ENCODE measurements at places on chromosomes 4 and X.

DNA sequence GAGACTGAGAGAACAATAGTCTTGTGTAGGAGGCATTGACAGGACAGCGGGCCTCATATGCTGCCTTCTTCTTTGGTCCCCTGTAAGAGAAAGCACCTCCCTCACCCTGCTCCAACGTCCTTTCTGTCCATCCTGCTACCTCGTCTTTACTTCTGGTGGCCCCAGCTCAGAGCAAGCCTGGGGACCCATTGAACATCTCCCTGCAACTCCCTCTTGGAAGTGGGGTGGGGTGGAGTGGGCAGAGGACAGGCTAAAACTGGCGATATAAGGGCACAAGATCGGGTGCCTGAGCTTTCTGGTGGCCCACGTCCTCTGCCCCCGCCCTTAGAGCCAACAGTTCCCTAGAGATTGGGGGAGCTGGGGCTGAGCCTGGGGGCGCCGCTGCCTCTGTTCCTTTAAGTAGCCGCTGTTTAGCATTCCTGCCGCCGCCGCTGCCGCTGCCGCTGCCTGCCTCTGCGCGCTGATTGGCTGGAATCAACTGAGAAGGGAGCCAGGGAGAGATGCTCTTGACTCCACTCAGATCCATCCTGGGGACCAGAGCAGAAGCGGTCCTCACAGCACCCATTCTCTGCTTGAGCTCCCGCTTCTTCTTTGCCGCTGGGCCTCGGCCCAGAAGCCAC is at the start of gene DLG3:
DLG3 (plus strand) TSS at position 510 of the 620 bp plus-strand sequence. CDS start 367 bp downstream, outside the sequence.
- peaks cover 7% of the 10 kb centered on the region for H3K27me3 ChIP-seq
- H3K4me3 ChIP-seq: peak within 1 kb of the TSS; percentile 7
- H3K4me1 ChIP-seq: peaks cover 5% of the 10 kb centered on the region
- H3K27ac ChIP-seq: no peak within 1 kb of the TSS
- H3K36me3 ChIP-seq: no peaks in the 10 kb centered on the region
- no peak for DNase-seq

DNA sequence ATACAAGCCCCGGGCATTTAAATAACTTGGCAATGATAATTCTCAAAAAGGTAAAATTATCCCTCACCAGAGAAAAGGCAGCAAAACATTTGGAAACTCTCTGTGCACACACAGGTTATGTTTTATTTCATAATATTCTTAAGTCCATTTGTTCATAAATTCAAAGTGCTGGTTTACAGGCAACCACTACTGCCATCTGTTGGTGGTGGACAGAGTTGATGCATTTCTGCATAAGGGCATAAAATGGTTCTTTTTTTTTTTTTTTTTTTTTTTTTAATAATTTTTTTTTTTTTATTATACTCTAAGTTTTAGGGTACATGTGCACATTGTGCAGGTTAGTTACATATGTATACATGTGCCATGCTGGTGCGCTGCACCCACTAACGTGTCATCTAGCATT is 31.5 kb upstream of the IL21 start:
- H3K27me3 ChIP-seq: no peaks in the 10 kb centered on the region
- H3K27ac ChIP-seq: no peak overlapping the region
- no peaks in the 10 kb centered on the region for H3K36me3 ChIP-seq
- H3K4me1 ChIP-seq: no peaks in the 10 kb centered on the region

DNA sequence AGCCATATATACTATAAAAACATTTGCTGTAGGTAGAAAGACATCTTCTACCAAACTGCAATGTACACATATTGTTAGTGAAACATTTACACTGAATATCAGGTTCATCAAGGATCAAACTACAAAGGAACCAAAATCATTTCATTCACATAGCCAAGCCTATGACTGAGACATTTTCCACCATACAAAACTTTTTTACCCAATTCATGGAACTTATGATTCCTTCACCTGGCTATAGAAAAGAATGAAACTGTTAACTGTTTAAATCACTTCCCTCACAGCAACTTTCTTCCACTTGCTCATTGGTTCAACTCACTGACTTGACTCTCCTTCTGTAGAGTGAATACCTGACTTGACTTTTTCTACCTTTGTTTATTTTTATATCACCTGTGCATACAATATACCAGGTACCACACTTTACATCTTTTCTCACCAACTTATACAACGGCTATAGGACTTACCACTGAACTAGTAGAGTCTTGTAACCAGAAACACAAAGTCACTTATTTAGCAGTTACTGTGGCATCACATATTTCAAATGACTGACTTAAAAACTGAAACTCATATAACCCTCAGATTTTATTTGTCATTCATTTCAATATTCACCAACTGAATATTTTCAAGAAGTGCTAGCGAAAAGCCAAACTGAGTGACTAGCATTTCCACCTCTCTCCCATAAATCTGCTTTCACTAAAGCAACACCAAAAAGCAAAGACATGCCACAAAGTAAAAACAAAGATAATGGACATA is 30.9 kb downstream of the CAMK2D start:
- peaks cover 6% of the 10 kb centered on the region for H3K4me1 ChIP-seq
- H3K4me3 ChIP-seq: no peak overlapping the region
- H3K36me3 ChIP-seq: no peaks in the 10 kb centered on the region
- no peak for DNase-seq
- no peak overlapping the region for H3K27ac ChIP-seq
- no peaks in the 10 kb centered on the region for H3K27me3 ChIP-seq

DNA sequence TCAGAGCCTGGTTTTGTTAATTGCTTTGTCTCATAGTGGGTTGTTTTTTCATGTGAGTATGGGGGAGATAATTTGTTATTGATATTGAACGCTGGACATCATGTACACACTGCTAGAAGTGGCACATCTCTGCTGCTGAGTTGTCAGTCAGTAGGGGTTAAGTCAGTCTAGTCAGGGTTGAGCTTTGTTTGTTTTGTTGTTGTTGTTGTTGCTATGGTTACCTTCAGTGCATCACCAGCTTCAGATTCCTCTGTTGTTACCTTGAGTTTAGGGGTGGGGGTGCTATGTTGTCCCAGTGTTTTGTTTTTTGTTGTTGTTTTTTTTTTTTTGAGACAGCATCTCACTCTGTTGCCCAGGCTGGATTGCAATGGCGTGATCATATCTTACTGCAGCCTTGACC is 9.9 kb downstream of the YIPF6 start:
- H3K27ac ChIP-seq: no peak overlapping the region
- H3K4me1 ChIP-seq: no peaks in the 10 kb centered on the region
- no peak for DNase-seq
- no peaks in the 10 kb centered on the region for H3K27me3 ChIP-seq

Measured in sigmoid colon (tissue), 7 donors.